ENCODE measurements at places on chromosomes 6 and 20.

- no peak for DNase-seq
Measured at GRCh38 chr6:41413250-41413649, 77.8 kb downstream of the NCR2 start.

DNA sequence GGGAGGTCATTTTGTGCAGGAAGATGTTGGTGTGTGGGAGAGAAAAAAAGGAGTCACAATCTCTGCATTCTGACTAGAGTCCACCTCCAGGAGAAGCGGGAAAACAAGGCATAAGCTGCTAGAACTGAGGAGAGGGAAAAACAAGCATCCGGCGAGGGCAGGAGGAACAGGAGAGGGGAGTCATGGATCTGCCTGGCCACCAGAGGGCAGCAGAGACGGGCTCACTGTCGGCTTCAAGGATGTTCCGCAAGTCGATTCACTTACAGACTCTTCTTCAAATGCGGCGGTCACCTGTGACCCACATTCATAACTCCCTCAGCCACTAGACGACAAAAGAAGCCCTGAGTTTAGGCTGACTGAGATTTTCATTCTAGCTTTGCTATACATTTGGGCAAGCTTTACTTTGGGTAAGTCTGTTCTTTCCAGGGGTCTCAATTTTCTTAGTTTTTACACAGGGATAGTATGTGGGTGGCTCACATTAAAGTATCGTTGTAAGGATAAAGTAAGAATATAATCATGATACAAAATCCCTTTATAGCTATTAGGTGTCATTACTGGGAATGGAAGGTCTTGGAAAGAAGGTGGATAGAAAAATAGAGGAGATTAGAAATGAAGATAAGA, 6.6 kb upstream of the BTNL2 start:
- peak; percentile 87 for DNase-seq

GRCh38 chr20:35636095-35636494, 20.5 kb downstream of the SPAG4 start:
- no peak for DNase-seq

- no peak for DNase-seq
Measured at GRCh38 chr6:4441981-4442434, 306.6 kb upstream of the ECI2 start.

- DNase-seq = no peak
Measured at GRCh38 chr6:34100788-34101187, 45.1 kb downstream of the GRM4 start.

- DNase-seq = no peak
Measured at GRCh38 chr6:42013134-42013516, 37.2 kb upstream of the TAF8 start.

DNA sequence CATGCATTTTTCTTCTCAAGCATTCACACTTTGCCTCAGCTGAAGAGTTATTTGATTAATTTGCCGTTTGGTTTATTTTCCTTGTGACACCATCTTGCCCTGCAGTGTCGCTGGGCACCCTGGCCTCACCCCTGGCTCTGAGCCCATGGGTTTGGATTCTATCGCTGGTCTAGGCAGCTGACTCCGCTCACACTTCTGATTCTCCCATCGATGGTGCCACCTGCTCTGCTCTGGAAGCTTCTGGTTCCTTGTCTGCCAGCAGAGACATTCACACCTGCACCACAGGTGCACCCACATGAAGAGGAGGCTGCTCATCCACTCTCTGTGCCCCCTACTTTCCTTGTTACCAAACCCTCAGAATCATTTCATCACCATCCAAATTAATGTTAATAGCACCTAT, 291.6 kb upstream of the CDH4 start:
- no peak for DNase-seq

DNA sequence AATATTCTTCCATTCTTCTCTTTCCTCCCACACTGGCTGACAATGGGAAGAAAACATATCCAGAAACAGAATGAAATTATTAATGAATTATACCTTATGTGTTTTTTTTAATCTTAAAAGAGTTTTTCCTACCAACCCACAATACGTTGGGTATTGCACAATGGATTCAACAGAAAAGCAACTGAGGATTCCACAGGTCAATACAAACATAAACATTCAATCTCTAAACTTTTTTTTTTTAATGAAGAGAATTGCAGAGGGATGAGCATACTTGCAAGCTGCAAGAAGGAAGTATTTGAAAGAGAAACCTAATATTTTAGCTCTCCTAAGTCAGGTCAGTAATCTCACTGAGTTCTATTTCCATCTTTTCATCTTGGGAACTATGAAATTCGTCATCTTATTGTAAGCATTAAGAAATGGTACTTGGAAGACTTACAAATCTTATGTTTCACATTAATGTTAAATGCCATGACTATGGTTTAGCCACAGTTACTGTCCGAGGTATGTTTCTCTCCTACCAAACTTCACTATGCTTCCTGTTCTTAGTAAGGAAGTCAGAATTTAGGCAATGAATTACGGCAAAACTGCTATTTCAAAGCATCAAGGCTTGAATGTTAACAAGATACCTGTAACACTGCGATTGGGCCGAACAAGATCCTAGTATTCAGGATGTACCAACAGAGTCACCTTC, 100.8 kb downstream of the HIVEP2 start:
- no peak for DNase-seq

- DNase-seq = no peak
Measured at GRCh38 chr6:70390067-70390466, 23.2 kb upstream of the FAM135A start.

- peak; percentile 91 for DNase-seq
Measured at GRCh38 chr20:48827855-48828733, at the start of gene PREX1. Gene PREX1 (minus strand): TSS chr20:48827999. CDS start chr20:48827860, 139 bp downstream.

GRCh38 chr6:14811775-14812428, 434.0 kb upstream of the JARID2 start:
- DNase-seq = no peak
